ENCODE measurements at places on chromosomes 3 and 15.

DNA sequence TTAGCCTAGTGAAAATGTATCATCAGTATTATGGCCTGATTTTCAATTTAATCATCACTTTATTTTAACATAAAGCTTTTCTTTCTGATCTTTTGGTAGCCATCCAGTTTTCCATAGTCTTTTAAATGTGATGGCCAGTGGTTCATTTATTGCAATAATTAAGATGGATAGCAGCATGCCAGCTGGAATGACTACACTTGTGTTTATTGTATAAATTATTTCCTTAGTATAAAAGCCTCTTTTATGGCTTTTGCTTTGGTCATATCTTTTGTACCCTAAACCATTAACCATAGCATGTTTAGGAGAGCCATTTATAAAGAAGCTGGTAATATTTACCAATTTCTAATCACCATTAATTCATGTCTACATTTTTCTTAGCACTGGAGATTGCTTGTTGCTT, 31.7 kb downstream of the ALCAM start:
- no peak for DNase-seq

DNA sequence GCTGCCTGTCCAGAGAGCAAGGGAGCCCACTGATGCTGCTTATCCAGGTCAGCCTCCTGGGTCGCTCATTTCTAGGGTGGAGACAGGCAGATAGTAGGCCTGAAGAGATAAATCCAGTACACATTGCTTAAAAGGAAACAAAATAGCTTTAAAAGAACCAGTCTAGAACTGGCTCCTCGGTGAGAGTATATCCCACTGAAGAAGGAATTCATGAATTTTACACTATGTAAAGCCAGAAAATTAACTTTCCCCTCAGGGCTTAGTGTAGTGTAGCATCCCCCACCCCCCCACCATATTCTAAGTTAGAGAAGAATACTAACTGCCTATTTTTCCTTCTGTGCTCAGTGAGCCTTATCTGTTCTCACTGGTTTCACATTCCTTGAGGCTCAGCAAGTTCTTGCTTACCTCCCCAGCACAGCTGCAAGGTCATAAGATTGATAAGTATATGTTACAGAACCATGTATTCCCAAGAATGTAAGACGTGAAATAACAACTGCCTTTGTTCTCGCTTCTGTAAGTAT, 30.5 kb upstream of the NOX5 start:
- no peak for DNase-seq

DNA sequence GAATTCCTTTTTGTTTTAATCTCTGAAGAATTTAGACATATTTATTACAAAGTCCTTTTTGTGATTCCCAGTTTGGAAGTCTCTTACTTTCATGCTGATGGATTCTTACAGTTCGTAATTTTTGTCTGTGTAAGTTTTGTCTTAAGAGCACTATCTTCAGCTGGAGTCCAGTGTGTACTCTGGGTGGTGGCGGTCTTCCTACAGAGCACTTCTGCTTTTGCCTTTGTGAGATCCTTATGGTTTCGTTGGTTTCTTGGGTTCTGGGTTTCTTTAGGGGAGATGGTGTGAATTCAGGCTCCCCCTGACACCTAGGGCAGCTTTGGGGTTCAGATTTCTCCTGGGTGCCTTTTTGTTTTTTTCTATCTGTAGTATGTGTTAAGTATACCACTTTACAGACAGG, 45.3 kb downstream of the PLS1 start:
- DNase-seq = no peak

DNA sequence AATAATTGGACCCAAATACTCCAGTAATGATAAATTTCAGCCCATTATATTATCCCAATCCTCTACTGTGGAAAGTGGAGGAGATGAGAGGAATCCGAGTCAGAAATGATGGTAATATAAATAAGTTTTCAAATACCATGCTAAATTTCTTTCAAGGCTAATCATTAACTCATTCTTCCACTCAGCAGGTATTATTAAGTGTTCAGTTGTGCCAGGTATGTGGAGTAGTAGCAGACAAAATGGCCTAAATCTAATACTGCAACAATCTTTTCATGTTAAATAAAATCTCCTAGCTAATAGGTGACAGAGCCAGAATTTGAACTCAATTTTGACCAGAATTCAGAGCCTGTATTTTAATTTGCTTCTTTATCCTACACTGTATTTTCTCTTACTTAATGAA, 538.6 kb upstream of the ROBO2 start:
- no peak for DNase-seq

DNA sequence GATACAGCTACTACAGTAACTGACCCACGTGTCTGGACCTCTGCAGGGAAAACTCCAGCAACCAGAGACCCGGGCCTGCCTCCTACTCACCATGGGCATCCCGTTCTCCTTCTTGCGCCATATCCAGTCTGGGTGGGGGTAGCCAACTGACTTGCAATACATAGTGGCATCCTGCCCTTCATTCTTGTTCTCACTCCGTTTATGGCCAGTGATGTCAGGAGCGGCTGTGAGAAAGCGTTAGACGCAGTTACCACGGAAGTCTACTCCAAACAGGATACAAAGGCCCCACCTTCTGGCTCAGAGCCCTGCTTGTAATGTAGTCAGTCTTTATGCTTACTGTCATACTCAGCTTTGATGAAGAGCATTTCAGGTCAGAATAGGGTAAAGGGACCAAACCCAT, 59.6 kb downstream of the NPTN start:
- DNase-seq = no peak

- no peak for DNase-seq
Observed at GRCh38 chr3:172517859-172518466, 5.3 kb downstream of the TNFSF10 start.

- peak; percentile 56 for DNase-seq
Observed at GRCh38 chr15:39429898-39430357, 151.0 kb upstream of the THBS1 start.

DNA sequence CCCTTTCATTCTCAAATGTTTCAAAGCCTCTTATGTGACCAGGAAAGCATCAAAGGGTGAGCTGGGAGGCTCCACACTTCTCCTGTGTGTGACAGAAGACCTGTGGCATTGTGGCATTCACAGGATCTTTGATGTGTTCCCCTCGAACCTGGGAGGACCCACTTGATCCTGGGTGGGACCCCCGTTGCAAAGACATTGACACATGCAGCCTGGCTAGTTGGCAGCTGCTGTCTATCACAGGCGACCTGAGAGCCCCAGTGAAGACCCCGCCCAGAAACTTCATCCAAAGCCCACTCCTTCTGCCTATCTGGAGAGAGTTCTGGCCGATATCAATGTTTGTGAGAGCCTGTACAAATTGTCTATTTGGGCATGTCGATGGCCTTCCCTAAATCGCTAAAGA, 140.4 kb upstream of the ATP2B2 start:
- DNase-seq = no peak

GRCh38 chr3:48241796-48242455, 1.0 kb downstream of the ZNF589 start:
- no peak for DNase-seq

DNA sequence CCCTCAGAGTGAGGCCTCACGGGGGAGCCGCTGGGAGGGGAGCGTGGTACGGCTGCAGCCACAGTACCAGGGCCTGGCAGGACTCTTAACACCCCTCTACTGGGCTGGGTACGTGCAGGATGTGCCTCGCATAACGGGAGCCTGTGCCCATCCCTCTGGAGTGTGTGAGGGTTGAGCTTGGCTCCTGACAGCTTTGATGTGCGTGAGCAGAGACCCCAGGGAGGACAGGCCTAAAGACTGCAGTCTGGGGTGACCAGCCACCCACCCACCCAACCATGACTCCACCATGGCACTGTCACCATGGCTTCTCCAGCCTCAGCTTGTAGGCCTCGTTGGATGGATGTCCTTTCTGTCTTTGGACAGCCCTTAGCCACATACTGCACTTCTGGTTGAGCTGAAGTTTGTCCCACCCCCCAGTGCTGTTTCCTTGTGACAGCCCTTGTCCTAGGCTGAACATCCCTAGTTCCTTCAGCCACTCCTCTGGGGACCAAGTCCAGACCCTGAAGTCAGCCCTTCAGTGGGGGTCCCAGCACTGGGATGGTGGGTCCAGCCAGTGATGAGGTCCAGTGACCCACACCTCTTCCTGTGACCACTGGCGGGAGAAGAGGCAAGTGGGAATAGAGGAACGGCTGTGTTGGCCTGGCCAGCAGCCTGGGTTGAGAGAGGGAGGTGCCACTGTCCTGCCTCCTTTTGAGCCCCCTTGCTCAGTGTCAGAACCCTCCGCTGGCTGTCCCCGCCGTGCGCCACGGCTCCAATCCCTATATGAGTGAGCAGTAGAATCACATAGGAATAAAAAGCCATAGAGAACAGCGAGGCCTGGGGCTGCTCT, 6.1 kb downstream of the GLYCTK start:
- no peak for DNase-seq

DNA sequence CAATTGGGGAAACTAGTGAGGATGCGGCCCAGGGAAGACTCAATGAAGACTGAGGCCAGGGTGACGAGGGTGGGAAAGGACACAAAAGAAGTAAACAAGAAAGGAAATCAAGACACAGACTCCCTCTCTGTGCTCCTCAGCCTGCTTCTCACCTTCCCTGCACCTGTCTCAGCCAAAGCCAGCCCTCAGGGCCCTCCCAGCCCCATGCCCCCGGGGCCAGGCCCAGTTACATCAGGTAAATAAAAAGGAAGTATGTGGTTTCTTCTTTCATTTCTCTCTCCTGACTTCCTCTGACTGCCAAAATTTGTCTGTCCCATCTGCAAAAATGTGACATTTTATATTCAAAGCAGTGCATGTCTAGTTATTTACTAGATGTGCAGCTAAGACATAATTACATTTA, 328.0 kb downstream of the UACA start:
- DNase-seq = no peak

GRCh38 chr15:69303337-69304181, 4.8 kb downstream of the PAQR5 start:
- DNase-seq = no peak

GRCh38 chr3:119809249-119810017, 27.5 kb downstream of the NR1I2 start:
- DNase-seq = no peak

DNA sequence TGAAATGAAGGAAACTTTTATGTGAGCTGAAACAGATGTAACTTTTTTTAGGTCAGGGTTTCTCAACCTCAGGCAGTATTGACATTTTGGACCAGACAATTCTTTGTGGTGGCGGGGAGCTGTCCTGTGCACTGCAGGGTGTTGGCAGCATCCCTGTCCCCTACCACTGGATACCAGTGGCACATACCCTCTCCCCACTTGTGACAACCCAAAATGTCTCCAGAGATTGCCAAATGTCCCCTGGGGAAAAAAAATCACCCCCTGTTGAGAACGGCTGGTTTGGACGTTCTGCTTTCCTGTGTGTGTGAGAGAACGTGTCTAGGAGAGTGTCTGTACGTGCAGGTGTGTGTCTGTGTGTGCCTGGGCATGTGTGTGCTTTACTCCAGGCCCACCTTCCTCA, 30.7 kb upstream of the GRIP2 start:
- DNase-seq = no peak

DNA sequence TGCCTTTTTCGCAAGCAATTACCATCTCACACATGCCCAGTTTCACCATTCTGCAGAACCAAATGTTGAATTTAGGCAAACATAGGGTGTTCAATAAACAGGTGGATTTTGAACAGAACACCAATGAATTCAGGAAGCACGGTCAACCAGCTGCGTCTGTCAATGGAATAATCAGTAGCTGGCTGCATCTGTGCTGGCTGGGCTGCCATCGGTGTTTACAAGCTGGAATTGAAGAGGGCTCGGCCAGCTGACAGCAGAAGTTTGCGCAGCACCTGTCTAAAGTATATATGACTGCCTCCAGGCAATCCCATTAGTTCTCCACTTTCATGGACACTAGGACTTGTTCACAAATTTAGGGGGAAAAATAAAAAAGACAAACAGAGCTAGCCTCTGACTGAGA, 996.4 kb upstream of the CFAP20DC start:
- no peak for DNase-seq

- peak; percentile 29 for DNase-seq
Observed at GRCh38 chr15:52491472-52491871, 37.2 kb downstream of the MYO5A start.

GRCh38 chr3:54342676-54343075, 220.3 kb downstream of the CACNA2D3 start:
- DNase-seq = no peak

DNA sequence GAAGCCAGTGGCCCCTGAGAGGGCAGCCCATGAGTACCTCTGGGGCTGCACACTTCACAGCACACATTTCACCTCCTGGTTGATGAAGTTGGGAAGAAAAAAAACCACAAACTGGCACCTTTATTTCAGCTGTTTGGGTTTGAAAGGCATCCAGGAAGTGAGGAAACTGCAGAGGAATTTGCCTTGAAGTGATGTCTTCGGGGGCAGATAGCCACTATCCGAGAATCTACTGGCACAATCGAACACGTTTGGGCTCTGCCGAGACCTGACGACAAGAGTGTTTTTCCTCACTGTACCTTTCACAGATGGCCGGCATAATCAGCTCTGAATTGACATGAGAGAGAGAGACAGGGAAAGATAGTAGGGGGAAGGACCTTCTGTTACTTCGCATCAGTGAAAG, 59.7 kb downstream of the LRIG1 start:
- no peak for DNase-seq

DNA sequence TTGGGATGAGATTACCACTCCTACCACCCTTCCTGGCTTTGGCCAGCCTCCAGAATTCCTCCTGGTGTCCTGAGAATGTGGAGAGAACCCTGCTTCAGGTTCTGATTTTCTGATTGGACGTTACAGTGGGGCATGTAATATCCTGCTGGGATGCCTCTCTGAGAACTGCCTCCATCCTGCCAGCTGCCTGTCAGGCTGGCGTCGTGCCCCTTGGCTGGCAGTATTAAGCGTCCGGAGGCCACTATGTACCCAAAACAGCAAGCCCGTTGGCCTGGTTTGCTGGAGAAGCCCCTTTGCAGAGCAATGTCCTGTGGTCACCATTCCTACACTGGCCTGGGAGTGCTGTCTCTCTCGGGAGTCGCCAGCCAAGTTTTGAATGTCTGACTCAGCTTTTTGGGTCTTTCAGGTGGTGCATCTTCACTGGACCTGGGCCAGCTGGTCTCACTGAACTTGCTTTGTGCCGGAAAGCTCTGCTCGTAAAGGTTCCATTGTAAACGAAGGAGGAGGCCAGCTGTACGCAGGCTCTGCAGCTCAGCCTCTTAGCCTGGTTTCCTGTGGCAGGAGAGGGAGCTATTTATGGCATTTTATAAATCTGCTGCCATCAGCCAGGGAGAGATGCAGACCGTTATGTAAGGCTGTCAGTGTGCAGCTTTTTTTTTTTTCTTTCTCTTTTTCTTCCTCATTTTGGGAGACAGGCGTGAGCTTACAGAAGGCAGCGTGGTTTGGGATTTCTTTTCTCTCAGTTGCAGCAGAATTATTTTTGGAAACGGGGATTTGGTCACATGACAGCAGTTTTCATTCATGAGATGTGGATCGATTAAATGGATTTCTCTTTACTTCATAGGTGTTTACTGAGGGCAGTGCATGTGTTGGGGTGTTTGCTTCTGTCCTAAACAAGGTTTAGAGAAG, 19.0 kb upstream of the TRAK1 start:
- DNase-seq = peak; percentile 74

DNA sequence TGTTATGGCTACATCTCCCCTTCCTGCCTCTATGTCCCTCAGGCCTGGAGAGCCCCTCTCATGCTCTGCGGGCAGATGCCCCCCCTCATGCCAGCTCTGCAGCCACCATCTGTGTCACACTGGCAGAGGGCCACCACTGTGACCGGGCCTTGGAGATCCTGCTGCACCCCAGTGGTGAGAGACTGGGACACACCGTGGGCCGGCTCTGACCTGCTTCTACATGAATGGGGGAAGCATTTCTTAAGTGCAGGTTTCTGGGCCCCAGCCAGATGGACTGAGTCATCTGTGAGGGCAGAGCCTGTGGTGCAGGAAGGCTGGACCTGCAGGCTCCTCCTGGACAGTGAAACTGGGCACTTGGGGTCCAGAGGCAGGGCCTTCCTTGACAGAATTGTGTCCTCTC, 4.8 kb downstream of the VWA5B2 start:
- DNase-seq = peak; percentile 52

- no peak for DNase-seq
Observed at GRCh38 chr3:173688216-173688842, 290.8 kb downstream of the NLGN1 start.

All from GM04504 (cell line).